Left renal cortex interstitium (tissue), 4 donors: ENCODE measurements at places on chromosomes 7 and 10. TPM values are rescaled to one million over a fixed set of nuclear protein-coding genes. Genes with fewer than 3 reads are reported as not detected.

- DNase-seq: no peak
Measured at GRCh38 chr7:52917982-52918578, 117.4 kb upstream of the POM121L12 start.

GRCh38 chr10:111498560-111498959 is 421.7 kb downstream of the ADRA2A start:
- no peak for DNase-seq

TUBB8 gene
- 0.96 TPM for polyA plus RNA-seq

DNA sequence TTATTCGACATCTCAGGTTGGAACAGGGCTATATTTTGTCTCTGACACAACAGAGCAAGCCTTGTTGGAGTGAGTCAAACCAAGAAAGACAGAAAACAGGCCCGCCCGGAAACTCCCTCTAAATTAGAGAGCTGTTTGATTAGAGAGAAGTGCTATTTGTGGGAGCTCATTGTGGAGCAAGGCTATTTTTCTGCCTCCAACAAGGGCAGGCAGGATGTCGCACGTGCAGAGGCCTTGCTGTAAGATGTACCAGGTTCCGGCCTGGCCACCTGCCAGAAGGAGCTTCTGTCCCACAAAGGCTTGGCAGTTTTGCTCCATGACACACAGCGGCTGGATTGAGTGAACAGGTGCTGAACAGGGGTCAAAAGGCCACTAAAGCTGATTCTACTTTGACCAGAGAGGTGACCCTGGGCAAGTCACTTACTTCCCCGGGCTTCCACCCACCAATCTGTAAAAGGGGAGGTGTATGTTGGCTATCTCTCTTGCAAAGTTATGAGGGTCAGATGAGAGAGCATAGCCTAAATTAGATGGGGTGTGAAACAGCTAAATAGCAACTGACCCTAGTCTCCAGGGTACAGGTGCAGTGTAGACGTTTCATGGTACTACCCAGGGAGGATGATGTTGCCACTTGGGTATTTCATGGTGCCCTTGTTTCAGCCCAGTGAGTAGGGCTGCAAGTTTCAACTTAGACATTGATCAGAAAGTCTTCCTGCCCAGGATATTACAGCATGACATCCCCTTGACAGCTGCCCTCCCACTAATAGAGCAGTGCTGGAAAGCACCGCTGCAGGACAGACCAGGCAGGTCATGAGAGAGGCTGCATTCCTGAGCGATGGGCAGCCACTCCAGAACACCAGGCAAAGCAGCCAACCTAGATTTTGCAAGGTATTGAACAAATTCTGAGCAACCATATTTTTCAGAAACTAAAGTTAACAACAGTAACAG is 62.0 kb downstream of the VSTM4 start:
- DNase-seq: no peak

- no peak for DNase-seq
Measured at GRCh38 chr10:105347487-105347886, 706.4 kb downstream of the SORCS3 start.
